ENCODE measurements at places on chromosomes 2 and 18.
A peak's percentile ranks its signal among the peaks of the same experiment; 100 is the strongest.

- no peak for DNase-seq
Observed at GRCh38 chr18:75047240-75047961, 161.5 kb downstream of the PTGR3 start.

GRCh38 chr2:201116959-201117734 is 1.2 kb downstream of the CFLAR start:
- peak; percentile 48 for DNase-seq

GRCh38 chr2:55775828-55776227 is 82.2 kb upstream of the PNPT1 start:
- no peak for DNase-seq

GRCh38 chr2:148978026-148978685 is 60.3 kb upstream of the LYPD6B start:
- no peak for DNase-seq

Data from CD4-positive, alpha-beta T cell treated with Interleukin-1 beta for 1 hour (primary cell).